ENCODE measurements at places on chromosomes 4 and X.

DNA sequence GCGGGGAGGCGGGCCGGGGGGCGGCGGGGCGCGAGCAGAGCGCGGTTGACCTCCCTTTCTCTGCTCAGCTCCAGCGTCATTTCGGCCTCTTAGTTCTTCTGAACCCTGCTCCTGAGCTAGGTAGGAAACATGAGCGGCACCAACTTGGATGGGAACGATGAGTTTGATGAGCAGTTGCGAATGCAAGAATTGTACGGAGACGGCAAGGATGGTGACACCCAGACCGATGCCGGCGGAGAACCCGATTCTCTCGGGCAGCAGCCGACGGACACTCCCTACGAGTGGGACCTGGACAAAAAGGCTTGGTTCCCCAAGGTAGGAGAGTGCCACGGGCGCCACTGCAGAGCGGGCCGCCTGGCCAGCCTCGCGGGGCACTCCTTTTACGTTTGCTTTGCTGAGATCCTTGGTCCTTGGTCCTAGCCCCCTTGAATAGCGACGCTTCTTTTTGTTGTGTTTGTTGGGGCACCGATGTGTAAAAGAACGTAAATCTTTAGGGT lies at the start of gene HTATSF1:
TSS of gene HTATSF1 (plus strand) at position 37 of the 497 bp plus-strand sequence. CDS start at position 130, 93 bp downstream.
- DNase-seq, result no peak

DNA sequence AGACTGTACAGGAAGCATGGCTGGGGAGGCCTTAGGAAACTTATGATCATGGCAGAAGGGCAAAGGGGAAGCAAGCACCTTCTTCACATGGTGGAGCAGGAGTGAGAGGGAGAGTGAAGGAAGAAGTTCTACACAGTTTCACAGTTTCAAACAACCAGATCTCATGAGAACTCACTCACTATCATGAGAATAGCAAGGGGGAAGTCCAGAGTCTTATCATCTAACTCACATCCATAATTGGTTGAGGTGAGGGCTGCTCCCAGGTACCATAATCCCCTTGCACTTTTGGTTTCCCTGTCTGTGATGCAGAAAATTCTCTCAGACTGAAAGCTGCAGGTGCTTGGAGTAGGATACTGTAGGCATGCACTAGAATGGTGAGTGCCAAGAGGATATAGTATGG lies 233.8 kb upstream of the CPEB2 start:
- DNase-seq, result no peak

- DNase-seq, result no peak
Measured at GRCh38 chr4:94650134-94650495, 107.6 kb upstream of the BMPR1B start.

GRCh38 chr4:19752599-19752998 lies 499.1 kb upstream of the SLIT2 start:
- DNase-seq, result no peak

DNA sequence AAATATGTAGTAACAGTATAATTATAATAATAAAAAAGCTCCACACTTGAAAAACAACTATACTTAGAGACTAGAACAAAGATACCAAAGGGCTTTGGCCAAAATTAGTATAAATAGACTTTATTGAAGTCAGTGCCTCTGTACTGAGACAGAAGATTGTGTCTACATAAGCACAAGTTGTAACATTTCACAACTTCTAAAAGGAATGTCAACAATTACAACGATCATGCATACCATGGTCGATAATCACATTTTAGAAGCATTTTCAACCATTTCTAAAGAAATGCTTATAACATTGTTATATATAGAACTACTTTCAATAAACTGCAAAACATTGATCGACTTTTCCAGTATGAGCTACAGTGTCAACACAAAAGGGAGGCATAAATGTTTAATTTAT lies 57.0 kb downstream of the DHX15 start:
- no peak for DNase-seq

GRCh38 chr4:16827794-16828724 lies 70.4 kb downstream of the LDB2 start:
- peak; percentile 4 for DNase-seq

GRCh38 chrX:20244931-20245330 lies 21.8 kb downstream of the RPS6KA3 start:
- DNase-seq, result peak; percentile 51

DNA sequence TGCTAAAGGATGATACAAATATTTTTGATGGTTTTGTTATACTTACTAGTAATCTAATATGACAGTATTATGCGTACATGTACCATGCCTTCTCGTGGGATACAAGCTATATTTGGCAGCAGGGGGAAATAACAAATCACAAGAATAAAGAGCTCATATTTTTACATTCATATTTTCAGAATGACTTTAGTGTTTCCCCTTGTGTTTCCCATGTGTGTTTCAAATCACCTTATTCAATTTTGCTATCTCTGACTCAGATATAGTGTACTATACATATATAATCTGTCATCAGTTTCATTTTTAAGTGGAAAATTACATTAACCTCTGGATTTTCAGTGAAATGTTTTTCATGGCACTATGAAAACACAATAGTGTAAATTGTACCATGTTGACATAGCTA lies 146.8 kb downstream of the RPA4 start:
- no peak for DNase-seq

- DNase-seq, result peak; percentile 13
Measured at GRCh38 chrX:155857561-155857960, 23.6 kb upstream of the VAMP7 start.

GRCh38 chr4:96139251-96139929 lies 299.5 kb downstream of the PDHA2 start:
- no peak for DNase-seq

- no peak for DNase-seq
Measured at GRCh38 chr4:65340382-65341109, 329.7 kb downstream of the EPHA5 start.

- DNase-seq, result no peak
Measured at GRCh38 chr4:186416451-186417060, 138.8 kb downstream of the MTNR1A start.

DNA sequence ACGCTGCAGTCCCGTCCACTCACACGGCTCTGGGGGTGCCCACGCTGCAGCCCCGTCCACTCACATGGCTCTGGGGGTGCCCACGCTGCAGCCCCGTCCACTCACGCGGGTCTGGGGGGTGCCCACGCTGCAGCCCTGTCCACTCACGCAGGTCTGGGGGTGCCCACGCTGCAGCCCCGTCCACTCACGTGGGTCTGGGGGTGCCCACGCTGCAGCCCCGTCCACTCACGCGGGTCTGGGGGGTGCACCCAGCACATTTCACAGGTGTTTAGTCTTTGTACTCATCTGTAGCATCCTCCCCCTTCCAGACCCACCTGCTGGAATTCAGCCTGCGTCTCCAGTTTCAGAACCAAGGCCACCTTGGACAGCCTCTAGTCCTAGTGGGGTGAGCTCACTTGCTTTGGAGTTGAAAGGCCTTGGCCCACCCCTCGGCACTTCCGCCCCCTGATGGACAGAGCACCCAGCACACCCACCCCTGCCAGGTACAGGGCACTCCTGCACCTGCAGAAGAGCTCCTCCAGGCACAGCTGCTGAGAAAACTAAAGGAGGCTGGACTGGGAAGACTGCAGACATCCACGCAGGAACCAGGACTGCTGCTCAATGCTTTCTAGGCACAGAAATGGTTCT lies 73.0 kb downstream of the ABLIM2 start:
- no peak for DNase-seq

- DNase-seq, result no peak
Measured at GRCh38 chrX:69138118-69138390, 27.2 kb downstream of the PJA1 start.

DNA sequence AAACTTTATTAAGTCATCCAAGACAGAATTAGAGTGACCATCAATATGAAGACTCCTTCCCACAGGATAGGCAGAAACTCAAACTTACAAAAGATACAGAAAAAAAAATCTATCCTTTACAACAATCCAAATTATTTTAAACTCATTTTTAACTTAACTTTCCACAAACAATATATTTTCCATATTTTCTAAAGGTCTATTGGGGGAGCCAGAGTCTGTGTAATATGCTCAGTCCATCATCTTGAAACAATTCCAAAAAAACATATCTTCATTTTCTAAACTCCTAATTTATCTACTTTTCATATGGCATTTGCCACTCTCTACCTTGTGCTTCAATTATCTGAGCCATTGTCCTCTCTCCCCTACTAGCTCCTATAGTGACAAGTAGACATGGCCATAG lies 378.1 kb downstream of the PDGFC start:
- DNase-seq, result no peak

DNA sequence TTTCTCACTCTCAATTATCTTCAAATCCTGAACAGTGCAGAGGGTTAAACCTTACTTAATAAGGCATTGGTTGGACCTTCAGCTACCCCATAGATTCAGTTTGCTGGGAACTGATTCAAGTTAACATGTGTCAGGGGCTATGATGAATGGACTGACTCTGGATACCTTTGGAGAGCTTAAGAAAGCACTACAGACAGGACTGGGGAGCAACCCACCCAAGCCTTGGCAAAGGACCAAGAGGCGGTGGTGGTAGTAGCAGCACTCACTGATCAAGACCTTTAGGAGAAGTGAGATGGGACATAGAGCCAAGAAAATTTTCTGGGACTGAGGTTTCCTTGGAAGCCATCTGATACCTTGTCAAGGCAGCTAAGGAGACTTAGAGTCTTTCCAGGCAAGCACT lies 43.0 kb upstream of the TAPT1 start:
- no peak for DNase-seq

DNA sequence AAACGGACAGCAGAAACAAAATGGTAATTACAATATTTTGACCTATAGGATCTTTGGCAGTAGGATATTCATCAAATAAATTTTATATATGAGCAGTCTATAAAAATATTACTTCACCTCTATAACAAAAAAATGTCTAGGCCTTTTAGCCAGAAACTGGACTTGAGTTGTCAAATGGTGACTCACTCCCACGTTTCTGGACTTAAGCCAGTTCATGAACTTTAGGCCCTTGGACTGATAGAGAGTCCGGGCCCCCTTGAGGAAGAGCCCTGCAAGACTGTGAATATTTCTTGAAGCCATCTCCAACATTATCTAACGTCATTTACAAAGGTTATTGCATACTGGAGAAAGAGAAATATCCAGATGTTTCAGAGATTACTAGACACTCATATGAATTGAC lies 106.8 kb upstream of the FAM47A start:
- DNase-seq, result peak; percentile 1

- no peak for DNase-seq
Measured at GRCh38 chr4:20341134-20341738, 89.5 kb downstream of the SLIT2 start.

GRCh38 chr4:161428180-161428965 lies 735.4 kb downstream of the FSTL5 start:
- no peak for DNase-seq

- DNase-seq, result peak; percentile 27
Measured at GRCh38 chr4:140662082-140662869, 93.5 kb upstream of the UCP1 start.

GRCh38 chr4:3486541-3487540 lies 23.7 kb downstream of the DOK7 start:
- no peak for DNase-seq

GRCh38 chr4:23819041-23819511 lies 70.8 kb downstream of the PPARGC1A start:
- DNase-seq, result peak; percentile 11

GRCh38 chr4:156475322-156475721 lies 496.3 kb downstream of the PDGFC start:
- peak; percentile 83 for DNase-seq

DNA sequence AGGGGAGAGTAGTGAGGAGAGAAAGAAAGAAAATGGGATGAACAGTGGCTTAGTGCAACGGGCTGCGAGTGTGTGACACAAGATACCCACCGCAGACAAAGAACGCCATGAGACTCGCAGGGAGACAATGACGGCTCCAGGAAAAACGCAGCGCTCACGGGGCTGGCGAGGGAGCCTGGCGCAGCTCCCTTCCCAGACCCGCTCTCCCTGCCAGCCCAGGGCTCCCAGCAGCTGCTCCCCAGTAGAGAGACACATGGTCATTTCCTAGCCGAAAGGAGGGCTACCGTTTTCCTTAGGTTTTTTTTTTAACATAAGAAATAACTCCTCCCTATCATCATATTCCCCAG lies 149.5 kb downstream of the MAML3 start:
- DNase-seq, result peak; percentile 67

DNA sequence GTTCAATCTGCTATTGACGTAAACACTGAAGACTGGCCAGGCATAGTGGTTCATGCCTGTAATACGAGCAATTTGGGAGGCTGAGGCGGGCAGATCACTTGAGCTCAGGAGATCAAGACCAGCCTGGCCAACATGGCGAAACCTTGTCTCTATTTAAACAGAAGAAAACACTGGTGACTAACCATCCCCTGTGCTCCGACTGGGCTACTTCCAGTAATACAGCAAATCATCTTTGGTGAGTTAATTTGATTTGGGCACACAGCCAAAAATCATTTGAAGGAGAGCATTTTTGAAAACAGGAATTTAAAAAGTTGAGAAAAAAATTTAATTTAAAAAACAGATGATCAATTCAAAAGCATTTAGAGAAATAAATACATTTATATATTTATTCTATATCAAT lies 52.0 kb downstream of the SEC24D start:
- DNase-seq, result peak; percentile 69

GRCh38 chrX:74371425-74372222 lies 49.7 kb upstream of the SLC16A2 start:
- DNase-seq, result no peak

GRCh38 chr4:108213308-108213707 lies 44.6 kb upstream of the LEF1 start:
- DNase-seq, result no peak

- DNase-seq, result peak; percentile 55
Measured at GRCh38 chr4:99117876-99118693, 26.0 kb downstream of the ADH4 start.

- no peak for DNase-seq
Measured at GRCh38 chrX:111877681-111878080, 1.7 kb downstream of the TRPC5OS start.

DNA sequence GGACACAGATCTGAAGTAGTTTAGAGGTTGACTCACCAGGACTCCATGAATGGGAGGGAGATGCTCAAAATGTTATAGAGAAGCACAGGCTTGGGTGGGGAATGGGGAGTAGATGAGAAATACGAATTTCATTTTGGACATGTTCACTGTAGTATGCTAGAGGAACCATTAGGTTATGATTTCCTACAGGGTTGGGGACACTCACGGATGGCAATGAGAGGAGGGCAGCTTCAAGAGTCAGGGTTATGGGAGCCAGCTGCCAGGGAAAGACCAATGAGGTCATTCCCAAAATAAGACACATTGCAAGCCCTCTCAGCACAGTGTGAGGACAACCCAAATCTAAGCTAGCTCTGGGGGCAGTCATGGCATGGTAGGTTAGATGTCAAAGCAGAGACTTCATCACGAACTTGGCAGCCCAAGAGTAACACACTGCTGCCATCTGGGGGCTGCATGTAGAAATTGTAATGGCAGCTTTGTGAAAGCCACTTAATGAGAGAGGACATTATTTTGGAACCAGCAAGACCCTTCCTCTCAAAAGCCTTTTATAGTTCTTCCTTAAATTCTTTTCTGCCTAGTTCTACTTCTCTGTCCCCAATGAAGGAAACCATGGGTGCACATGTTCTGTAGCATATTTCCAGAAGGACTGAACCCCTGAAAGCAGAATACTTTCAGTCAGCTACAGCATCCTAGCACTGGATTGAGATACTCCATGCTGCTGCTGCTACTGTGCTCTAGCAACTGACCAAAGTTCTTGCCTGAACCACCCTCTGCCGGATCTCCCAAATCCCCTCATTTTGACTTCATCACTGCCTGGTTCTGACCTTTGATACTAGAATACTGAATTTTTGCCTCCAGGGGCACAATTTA lies 16.2 kb upstream of the ZCCHC12 start:
- peak; percentile 70 for DNase-seq

GRCh38 chr4:185468999-185469398 lies 2.5 kb downstream of the CCDC110 start:
- DNase-seq, result no peak

- no peak for DNase-seq
Measured at GRCh38 chrX:10160211-10160610, 3.4 kb downstream of the CLCN4 start.

- DNase-seq, result peak; percentile 57
Measured at GRCh38 chrX:95884186-95884585, 800.5 kb upstream of the DIAPH2 start.
